Chondrocyte (in vitro differentiated cells): ENCODE measurements at places on chromosomes 2 and 18. TPM values are rescaled to one million over a fixed set of nuclear protein-coding genes. Genes with fewer than 3 reads are reported as not detected.

GRCh38 chr18:45430041-45430440 is 185.2 kb upstream of the SLC14A2 start:
- H3K36me3 ChIP-seq: no peaks in the 10 kb centered on the region
- no peaks in the 10 kb centered on the region for H3K27me3 ChIP-seq
- H3K27ac ChIP-seq: no peak overlapping the region
- H3K4me3 ChIP-seq: no peak overlapping the region
- H3K4me1 ChIP-seq: peaks cover 11% of the 10 kb centered on the region
- DNase-seq: no peak

DNA sequence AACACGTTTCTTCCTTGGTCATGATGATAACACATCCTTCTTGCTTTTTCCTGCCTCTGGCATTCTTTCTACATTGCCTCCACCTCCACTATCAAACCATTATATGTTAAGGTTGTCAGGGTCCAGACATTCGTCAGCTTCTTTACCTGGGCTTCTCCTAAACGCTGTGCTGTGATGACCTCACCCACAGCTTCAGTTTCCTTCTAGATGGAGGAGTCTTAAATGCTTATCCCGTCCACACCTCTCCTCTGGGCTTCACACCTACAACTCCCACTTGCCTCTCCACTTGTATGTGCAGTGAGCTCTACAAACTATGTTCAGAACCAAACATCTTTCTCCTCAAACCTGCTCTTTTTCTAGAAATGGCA is 666 bp upstream of the STAT1 start:
- H3K27me3 ChIP-seq: no peaks in the 10 kb centered on the region
- no peaks in the 10 kb centered on the region for H3K36me3 ChIP-seq
- no peak overlapping the region for H3K4me3 ChIP-seq
- peaks cover 16% of the 10 kb centered on the region for H3K4me1 ChIP-seq
- no peak overlapping the region for H3K27ac ChIP-seq
- no peak for DNase-seq

- no peak overlapping the region for H3K4me3 ChIP-seq
- no peaks in the 10 kb centered on the region for H3K36me3 ChIP-seq
- H3K27me3 ChIP-seq: peaks cover 3% of the 10 kb centered on the region
- DNase-seq: no peak
Measured at GRCh38 chr2:152874955-152875354, 156.5 kb downstream of the ARL6IP6 start.

- H3K4me1 ChIP-seq: peaks cover 7% of the 10 kb centered on the region
- no peak overlapping the region for H3K4me3 ChIP-seq
- H3K27me3 ChIP-seq: peaks cover 22% of the 10 kb centered on the region
- H3K36me3 ChIP-seq: peaks cover 4% of the 10 kb centered on the region
- DNase-seq: peak; percentile 92
Measured at GRCh38 chr2:240925568-240926515, 19.7 kb downstream of the CROCC2 start.

The REG1B gene
- total RNA-seq: not detected in 3 replicates
